ENCODE measurements at places on chromosomes 7 and 10.

DNA sequence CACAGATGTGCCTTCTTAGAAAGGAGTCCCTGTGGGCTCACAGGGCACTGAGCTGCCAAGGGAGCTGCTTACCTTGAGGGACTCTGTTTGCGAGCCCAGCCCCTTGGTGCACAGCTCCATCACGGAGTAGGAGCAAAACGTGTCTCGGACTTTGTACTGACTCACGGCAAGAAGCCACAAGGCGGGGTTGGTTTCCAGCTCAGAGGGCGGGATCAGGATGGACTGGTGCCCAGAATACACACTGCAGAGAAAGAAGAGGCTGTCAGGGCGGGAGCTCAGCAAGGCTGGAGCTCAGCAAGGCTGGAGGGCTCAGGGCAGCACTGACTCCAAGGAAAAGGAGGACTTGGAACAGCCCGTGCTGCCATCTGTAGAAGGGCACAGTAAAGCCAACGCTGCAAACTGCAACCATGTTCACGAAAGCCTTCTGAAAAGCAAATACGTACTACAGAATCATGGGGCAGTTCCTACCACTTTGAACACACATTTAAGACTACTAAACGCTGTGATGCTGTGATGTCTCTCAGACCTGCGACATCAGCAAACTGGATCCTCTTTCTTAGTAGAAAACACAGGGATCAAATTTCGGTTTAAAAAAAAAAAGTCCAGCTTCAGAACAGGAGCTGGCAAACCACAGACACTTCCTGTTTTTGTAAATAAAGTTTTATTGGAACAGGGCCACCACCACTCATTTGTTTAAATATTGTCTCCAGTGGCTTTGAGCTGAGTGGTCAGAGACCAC, 194.3 kb downstream of the ZMYND11 start:
- DNase-seq: peak; percentile 68

DNA sequence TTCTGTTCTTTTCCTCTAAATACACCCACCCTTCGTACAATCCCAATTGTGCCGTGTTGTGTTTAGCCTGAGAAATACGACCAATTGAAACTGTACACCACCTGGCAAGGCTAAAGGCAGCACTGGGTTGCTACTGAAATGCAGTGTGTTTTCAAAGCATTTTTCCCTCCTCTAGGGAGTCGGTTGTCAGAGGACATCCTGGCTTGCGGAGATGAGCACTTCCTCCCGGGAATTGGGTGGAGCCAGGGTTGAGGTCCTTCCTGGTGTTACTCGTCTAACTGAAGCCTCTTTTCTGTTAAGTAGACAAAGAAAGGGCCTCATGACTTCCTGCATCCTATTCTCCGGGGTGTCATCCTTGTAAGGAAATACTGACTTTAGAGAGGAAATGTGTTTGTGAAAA, 133.5 kb downstream of the MTPAP start:
- DNase-seq: no peak

GRCh38 chr7:96747418-96747940, 37.8 kb upstream of the SEM1 start:
- DNase-seq: no peak

- DNase-seq: peak; percentile 19
Measured at GRCh38 chr10:86176850-86177536, 189.6 kb downstream of the GRID1 start.

GRCh38 chr10:36476399-36476798, 649.0 kb upstream of the ANKRD30A start:
- DNase-seq: no peak

GRCh38 chr10:64115471-64115870, 594.3 kb downstream of the REEP3 start:
- no peak for DNase-seq

- DNase-seq: peak; percentile 52
Measured at GRCh38 chr7:83441-83840, 108.9 kb upstream of the FAM20C start.

- DNase-seq: no peak
Measured at GRCh38 chr10:32413513-32413912, 32.4 kb upstream of the CCDC7 start.

- no peak for DNase-seq
Measured at GRCh38 chr7:128247640-128248194, 6.6 kb downstream of the LEP start.

DNA sequence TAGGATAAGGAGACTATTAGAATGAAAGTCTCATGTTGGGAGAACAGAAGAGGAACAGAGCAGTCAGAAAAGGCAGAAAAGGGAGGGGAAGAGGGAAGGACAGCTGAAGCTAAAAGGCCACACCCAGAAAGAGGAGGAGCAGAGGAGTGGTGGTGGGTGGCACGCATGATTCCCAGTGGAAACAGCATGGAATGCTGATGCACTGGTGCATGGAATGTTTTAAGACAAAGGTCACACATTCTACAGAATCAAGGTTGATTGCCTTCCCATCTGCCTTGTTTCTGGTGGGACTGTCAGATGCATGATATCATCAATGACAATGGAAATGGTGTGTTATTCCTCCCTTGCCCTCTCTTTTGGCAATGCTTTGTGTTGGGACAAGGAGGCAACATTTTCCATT, 285.4 kb upstream of the MKI67 start:
- DNase-seq: no peak

DNA sequence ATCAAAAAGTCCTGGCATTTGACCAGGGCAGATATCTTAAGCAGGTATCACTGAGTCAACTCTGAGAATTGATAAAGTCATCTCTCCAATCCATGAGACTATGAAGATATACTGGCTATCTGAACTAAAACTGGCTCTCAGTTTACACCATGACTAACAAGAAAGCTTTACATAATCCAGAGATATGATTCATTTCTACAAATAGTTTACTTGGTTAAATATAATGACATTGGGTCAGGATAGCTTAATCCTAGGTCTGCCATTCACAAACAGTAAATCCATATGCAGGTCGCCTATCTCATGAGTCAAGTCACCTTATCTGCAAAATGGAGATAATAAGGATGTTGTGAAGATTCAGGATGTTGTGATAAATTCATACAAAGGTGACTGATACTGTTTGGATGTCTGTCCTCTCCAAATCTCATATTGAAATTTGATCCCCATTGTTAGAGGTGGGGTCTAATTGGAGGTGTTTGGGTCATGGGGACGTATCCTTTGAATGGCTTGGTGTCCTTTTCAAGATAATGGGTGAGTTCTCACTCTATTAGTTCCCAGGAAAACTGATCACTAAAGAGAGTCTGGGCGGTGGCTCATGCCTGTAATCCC, 117.4 kb downstream of the JMJD1C start:
- no peak for DNase-seq

DNA sequence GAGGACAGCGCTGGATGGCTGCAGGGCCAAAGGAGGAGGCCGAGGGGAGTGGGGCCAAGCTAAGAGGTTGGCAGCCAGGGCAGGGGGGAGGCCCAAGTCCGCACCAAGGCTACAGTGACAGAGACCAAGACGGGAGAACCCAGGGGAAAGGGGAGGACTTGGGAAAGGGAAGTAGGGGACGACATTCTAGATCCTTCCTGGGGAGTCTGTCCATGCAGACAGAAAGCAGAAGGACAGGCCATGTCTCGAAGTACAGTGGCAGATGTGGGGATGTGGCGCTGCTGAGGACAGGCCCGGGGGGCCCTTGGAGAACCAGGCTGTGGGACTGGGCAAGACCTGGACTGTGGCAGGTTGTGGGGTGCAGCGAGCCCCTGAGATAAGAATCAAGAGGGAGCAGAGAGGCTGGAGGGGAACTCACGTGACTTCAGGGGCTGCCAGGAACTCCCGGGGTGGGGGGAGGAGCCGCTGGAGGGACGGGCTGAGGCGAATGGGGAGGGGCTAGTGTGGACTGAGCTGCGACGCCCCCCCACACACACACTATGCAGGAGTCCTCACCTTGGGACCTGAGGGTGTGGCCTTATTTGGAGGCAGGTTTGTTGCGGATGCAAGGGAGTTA, 68.5 kb upstream of the TNRC18 start:
- no peak for DNase-seq

GRCh38 chr10:3877211-3878000, 92.4 kb upstream of the KLF6 start:
- DNase-seq: no peak

DNA sequence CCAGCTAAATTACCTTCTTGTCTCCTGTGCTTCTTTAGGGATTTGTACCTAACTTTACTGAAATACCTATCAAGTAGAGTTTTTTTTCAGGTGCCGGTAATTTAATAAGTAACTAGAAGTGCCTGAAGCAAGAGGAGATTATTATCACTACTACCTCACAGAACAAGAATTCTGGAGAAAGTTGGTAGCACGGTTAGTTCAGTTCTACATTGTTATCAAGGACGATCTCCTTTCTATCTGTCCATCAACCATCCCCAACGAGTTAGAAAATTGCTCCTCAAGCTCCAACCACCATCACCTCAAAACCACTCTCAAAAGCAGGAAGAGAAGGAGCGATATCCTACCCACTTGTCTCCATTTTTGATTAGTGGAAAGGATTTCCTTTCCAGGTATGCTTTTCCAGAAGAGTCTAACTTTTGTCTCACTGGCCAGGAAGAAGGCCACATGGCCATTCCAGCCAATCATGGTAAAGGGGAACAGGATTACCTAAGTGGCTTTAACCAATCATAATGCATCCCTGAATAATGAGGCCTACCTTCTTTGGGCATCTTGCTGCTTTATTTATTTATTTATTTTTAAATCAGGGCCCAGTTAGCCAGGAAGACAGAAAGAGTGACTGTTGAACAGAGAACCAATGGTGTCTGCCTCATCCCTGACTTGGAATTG, 265.2 kb downstream of the SNX13 start:
- DNase-seq: no peak

- no peak for DNase-seq
Measured at GRCh38 chr7:142892951-142893350, 7.4 kb upstream of the TRPV6 start.

- DNase-seq: no peak
Measured at GRCh38 chr10:82883603-82884002, 1008.6 kb downstream of the NRG3 start.

GRCh38 chr7:136039577-136040345, 62.6 kb upstream of the MTPN start:
- DNase-seq: no peak

DNA sequence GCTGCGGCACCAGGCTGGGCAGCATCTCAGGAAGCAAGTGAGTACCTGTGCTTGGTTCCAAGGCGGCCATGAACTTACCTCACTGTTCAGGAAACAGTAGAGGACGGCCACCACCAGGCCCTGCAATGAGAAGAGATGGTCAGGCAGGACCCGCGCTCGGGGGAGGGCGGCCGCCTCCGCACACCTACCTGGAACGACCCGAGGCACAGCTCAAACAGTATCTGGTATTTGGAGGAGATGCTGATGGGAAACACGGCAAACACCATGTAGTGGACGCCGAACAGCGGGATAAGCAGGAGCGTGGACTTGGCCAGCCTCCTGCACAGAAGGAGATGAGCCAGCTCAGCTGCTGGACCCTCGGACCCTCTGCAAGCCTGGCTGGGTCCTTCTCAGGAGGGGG, 112.9 kb downstream of the VIPR2 start:
- DNase-seq: peak; percentile 55

DNA sequence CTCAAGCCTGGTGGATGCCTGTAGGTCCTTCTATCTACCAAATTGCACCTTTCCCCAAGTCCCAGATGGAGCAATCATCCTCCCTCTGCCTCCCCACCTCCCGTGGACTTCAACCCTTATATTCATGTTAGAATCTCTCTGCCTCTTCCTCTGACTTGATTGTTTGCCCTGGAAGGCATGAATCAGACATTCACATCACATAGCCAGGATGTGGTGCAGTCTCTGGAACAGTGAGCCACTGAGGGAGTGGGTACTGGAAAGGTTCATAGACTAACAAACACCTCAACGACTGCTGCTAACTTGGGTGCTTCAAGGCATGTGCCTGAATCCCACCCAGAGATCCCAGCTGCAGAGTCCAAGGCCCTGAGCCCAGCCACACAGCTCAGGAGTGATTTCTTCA, 494.0 kb downstream of the TNS3 start:
- DNase-seq: no peak

GRCh38 chr7:96250776-96251361, 71.0 kb downstream of the SLC25A13 start:
- no peak for DNase-seq

GRCh38 chr7:95811846-95812445, 39.6 kb downstream of the DYNC1I1 start:
- no peak for DNase-seq

DNA sequence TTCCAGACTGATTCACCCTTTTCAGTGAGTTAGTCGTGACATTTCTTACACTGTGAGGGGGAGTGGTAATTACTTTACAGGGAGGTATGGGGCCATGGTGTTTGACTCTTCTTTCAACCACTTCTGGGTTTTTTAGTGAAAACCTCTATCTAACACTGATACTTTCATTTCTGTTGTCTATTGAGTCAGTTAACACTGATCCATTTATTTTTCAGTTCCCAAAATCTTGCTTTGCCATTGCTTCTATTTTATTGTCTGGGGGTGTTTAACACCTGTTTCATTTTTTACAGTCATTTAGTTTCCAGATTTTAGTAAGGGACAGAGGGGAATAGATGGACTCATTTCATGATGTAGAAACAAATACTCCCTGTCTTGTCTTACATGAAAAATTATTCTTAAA, 61.5 kb downstream of the HELLS start:
- DNase-seq: no peak

GRCh38 chr7:80154656-80155333, 20.2 kb downstream of the GNAI1 start:
- no peak for DNase-seq

DNA sequence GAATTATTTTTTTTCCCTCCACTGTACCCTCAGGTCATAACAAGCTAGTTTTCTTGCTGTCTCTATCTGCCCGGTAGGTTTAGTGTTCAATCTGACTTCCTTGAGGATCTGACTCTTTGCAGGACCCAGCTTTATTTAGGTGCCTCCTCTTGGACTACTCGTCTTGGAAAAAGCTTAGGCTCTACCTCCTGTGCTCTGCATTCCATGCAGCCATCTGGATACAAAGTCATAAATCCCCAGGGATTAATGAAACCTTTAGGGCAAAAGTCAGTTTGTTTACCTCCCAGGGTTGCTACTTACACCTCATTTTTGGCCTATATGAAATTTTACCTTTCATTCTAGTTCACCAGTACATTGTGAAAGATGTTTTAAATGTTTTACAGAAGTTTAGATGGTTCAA, 8.0 kb downstream of the STAG3 start:
- no peak for DNase-seq

DNA sequence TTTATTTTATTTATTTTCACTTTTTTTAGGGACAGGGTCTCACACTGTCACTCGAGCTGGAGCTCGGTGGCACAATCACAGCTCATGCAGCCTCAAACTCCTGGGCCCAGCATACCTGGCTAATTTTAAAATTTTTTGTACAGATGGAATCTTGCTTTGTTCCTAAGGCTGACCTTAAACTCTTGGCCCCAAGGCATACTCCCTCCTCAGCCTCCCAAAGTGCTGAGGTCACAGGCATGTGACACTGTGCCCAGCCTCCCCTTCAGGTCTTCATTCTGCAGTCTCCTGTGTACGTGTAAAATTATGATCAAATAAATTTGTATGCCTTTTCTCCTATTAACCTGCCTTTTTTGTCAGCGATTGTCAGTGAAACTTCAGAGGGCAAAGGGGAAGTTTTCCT, 17.8 kb upstream of the TCTN3 start:
- no peak for DNase-seq

GRCh38 chr10:91629715-91630549, 2.9 kb downstream of the PPP1R3C start:
- DNase-seq: no peak
